ENCODE measurements at places on chromosomes 5 and 9.

DNA sequence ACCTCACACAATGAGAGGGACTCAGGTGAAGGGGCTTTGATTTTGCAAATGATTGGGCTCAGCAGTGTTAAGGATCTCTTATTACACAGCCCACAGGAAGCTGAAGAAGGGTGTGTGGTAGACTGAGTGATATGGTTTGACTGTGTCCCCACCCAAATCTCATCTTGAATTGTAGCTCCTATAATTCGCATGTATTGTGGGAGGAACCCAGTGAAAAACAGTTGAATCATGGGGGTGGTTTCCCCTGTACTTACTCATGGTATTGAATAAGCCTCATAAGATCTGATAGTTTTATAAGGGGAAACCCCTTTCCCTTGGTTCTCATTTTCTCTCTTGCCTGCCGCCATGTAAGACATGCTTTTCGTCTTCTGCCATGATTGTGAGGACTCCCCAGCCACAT is 132.5 kb upstream of the FBXL7 start:
- DNase-seq, result no peak

DNA sequence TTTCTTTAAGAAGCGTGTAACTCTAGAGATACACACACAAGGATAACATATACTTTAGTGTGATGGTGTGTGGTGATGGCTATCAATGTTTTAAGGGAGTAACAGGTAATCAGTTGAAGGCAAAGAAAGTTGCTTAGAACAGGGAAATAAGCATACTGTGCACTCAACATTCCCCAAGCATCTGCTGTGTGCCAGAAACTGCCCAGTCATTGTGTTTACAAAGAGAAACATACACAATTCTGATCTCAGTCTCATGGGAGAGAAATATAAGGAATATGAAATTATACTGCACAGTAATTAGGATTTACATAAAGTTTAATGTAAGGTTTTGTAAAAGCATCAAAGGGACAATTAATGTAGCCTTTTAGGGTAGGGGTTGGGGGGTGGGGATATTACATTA is 224.1 kb upstream of the TYRP1 start:
- DNase-seq, result no peak

- DNase-seq, result no peak
Measured at GRCh38 chr5:62780888-62781287, 202.3 kb downstream of the LRRC70 start.

DNA sequence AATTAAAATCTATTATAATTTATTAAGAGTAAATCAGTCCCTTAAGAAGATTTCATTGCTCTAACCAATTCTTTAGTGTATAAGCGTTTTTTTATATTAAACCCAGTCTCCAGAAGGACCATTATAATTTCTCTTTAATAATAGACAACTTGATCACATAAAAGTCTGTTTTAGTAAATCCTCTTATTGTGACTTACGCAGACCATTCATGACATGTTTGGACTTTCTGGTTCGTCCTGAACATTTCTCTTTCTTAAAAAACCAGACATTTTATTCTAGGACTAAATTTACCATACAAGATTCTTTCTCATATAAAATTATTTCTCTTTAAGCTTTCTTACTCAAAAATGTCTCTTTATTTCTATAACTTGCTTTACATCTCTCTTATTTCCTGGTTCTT is 196.2 kb upstream of the RAI14 start:
- no peak for DNase-seq

GRCh38 chr9:37994639-37995347 is 74.2 kb downstream of the SHB start:
- DNase-seq, result peak; percentile 61

DNA sequence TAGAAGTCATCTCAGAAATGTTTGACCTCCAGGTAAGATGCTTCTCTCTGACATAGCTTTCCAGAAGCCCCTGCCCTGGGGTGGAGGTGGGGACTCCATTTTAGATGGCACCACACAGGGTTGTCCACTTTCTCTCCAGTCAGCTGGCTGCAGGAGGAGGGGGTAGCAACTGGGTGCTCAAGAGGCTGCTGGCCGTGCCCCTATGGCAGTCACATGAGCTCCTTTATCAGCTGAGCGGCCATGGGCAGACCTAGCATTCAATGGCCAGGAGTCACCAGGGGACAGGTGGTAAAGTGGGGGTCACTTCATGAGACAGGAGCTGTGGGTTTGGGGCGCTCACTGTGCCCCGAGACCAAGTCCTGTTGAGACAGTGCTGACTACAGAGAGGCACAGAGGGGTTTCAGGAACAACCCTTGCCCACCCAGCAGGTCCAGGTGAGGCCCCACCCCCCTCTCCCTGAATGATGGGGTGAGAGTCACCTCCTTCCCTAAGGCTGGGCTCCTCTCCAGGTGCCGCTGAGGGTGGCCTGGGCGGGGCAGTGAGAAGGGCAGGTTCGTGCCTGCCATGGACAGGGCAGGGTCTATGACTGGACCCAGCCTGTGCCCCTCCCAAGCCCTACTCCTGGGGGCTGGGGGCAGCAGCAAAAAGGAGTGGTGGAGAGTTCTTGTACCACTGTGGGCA is 642 bp downstream of the CSF2 start:
- no peak for DNase-seq

GRCh38 chr5:160852049-160852448 is at the start of gene ATP10B:
Gene ATP10B, minus strand, starts transcription at chr5:160852211. Its CDS starts 164,137 bp downstream, at chr5:160688074.
- DNase-seq, result no peak

DNA sequence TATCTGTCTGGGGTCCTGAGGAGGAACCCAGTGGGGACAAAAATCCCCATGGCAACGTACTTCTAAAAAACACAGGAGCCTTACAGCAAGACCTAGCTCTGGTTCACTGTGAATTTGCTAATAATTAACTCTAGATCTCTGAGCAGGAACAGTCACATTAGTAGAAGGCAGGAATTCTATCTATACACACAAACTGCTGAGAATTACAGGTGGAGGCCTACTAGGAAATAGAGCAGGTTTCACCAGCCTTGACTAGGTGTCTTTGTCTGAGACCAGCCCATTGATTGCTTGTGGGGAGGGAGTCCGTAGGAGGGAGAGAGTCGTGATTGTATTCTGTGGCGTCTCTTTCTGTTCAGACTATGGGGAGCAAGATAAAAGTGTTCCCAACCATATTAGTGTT is 44.8 kb downstream of the PRLR start:
- no peak for DNase-seq
